ENCODE measurements at places on chromosomes 2 and 18.
A peak's percentile ranks its signal among the peaks of the same experiment; 100 is the strongest.

DNA sequence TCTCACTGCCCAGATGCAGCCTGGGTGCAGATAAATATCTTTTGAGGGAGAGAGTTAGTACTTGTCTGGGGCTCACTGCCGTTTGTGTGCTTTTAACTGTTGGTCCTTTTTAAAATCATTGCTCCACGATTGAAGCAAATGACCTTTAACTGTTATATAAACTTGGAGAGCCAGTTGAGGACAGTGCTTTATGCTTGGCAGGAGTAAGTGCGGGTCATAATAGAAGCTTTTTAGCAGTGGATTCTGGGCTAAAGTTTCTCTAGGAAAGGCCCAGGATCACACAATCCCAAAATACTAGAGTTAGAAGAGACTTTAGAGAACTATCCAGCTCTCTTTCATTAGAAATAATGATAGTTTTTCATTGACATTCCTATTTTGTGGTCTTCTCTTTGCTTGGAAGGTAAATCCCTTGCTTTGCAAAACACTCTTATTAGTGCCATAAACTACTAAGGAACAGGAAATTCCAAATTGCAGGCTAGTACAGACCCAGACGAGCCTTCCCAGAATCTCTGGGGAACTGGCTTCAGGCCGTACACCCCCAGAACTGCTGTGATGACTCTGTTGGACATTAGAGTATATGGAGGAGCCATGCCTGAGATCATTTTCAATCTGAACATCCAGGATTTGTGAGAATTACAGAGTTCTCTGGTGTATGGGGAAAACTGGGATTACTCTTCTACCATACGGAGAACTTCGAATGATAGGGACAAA lies 19.1 kb downstream of the LIMS1 start:
- no peak for DNase-seq

DNA sequence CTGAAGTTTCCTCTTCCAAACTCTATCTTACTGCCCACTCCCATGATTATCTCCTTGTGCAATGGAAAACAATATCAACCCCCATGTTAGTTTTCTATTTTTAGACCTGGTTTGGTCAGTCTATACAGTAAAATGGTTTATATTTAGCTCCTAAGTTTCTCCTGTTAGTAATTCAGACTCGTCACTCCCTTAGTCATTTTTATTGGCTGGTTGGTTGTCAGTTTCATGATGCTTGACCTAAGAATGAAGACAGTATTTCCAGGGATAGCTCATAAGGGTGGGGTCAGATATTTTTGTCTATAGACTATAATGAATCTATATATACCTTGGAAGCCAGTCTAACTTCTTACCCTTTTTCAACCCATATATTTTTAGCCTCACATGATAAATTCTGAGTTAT lies 61.4 kb upstream of the NEUROD1 start:
- DNase-seq = no peak

DNA sequence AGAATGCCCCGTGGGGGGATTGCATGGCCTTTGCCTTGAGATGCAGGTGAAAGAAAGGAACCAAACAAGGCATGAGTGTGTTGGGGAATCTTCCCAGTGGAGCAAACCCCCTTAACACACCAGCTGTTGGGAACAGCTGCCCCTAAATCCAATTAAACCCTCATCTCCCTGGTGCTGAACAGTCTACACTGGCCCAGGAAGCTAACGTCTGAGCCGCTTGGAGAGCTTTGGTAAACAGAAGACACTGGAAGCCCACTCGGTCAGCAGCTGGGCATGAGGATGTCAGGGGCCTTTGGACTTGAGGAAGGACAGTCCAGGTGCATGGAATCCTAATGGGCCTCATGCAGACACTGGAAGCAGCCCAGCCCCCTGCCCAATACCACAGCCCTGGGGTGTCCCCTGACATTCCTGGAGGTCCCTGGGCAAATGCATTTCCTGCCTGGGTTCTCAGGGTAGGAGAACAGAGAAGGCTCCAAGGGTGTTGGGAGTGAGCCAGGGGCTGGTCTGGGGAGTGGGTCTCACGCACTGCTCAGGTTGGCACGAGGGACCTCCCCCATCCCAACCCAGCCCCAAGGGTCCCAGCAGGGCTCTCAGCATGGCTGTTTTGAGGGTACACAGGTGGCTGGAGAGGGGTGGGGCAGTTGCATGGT lies 37.7 kb downstream of the GBX2 start:
- DNase-seq = no peak

GRCh38 chr2:8413589-8414135 lies 268.2 kb upstream of the ID2 start:
- no peak for DNase-seq

DNA sequence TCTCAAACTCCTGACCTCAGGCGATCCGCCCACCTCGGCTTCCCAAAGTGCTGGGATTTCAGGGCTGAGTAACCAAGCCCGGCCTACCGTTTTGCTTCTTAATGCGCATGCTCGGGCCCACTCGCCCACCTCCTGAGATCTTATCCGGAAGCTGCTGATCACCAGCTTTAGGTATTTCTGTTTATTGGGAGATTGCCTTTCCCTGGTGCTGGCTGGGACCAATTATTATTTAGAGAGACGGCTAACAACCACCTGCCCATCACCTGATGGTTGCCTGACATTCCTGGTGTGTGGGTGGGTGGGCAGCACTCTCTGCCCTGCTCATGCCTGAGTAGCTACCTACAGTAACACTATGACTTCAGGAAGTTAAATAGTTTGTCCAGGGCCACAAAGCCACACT lies 56.3 kb upstream of the ZNF532 start:
- DNase-seq = no peak

DNA sequence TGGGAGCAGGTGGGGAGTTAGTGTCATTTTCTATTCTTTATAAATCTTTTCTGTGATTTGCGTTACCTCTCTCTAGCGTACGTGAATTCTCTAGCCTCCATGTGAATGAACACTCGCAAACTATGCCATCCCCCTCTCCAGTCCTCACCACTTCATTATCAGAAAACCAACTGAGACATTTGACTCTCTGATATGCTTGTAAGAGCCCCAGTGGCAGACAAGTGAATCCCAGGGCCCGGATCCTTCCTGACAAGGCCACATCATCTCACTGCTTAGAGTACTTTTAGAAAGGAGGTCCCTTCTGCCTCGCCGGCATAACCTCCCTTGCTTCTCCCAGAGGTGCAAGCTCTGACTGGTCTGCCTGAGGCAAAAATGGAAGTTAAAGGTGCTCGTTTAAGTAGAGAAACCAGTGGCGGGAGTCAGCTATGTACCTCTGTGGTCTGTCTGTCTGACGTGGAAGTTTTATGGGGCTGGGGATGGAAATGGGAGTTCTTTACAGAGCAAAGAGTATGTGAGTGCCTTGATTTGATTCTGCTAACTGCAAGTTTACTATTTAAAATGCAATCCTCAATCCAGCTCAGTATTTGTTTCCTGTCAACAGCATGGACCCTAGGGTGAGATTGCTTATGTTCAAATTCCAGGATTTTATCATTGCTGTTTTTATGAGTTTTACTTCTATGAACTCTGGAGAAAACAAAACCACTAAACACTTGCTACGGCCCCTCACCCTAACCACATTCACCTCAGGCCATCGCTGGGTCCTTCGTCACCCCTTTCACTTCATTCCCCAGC lies 114.9 kb upstream of the MSTN start:
- no peak for DNase-seq

- no peak for DNase-seq
Measured at GRCh38 chr2:192004188-192004963, 157.5 kb upstream of the CAVIN2 start.

DNA sequence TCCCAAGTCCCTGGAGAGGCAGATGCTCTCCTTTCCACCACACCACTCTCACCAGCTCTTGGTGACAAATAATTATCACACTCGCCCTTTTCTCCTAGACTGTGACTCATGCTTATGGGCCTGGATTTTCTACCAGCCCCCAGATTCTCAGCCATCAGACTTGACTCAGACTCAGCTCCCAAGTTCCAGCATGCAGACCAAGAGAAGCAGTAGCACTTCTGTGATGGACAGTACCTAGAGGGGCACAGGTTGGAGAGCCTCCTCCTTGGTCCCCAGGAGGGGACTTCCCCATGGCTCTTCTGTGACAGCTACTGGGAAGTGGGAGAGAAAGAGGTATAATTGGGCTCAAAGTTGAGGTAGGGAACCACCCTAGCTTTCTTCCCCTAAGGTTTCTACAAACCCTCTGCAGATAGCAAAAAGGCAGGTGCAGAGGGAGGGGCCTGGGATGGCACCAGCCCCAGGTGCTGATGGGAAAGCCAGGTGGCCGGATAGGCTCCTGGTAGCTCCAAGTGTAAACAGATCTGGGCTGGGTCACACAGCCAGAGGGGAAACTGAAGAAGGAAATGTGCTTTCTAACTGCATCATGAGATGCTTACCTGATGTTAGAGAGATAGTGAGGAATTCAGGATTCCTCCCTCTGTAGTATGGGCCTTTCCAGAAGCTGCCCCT lies 4.1 kb downstream of the TCF23 start:
- no peak for DNase-seq

DNA sequence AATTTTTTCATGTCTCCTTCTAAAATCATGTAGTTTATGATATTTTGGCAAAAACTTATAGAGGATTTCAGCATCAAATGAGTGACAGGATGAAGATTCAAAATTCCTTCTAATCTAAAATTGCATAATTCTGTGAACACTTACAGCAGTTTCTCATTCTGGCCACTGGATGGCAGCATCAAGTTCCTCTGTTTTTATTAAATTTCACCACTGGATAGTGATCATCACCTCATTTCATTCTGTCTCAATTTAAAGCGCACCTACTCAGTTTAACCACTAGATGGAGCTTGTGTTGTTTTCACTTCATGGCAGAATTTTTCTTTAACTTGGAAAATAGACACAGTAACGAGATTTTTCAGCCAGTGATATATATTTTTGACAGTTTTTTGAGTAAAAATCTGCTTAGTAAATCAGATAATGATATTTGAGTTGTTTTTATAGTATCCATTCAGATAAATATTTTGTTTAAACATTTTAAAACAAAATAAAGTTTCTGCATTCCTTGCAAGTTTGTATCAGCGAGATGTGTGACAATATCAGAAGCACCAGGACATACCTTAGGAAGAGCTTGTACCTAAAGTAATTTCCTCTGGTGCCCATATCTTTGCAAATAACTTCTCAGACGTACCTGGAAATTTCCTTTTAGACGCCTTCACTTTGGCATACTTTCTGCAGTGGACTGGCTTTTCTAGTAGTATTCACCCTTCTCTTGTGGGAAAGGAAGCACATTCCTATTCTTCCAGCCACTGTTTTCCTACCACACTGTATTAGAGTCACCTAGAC lies 94.7 kb upstream of the ARHGAP15 start:
- peak; percentile 38 for DNase-seq

- DNase-seq = no peak
Measured at GRCh38 chr2:229202646-229203045, 68.4 kb downstream of the PID1 start.

GRCh38 chr18:53135654-53136053 lies 795.7 kb downstream of the DCC start:
- no peak for DNase-seq

DNA sequence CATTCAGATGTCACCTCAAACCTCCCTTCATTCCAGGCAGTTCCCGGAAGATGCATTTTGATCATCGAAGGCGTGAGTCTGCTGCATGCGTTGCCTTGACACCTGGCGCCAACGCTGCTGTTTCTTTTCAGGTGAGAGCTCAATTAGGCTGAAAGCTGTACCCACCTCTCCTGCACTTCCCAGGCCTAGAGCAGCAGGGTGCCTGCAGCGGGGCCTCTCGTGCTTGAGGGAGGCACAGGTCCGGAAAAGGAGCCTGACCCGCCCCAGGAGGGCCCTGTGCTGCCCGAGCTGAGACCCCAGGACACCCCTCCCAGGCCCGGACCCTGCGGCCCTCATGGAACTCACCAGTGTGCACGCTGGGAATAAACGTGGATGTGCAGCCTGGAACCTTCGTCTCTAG lies 31.4 kb upstream of the KCNG2 start:
- DNase-seq = no peak

DNA sequence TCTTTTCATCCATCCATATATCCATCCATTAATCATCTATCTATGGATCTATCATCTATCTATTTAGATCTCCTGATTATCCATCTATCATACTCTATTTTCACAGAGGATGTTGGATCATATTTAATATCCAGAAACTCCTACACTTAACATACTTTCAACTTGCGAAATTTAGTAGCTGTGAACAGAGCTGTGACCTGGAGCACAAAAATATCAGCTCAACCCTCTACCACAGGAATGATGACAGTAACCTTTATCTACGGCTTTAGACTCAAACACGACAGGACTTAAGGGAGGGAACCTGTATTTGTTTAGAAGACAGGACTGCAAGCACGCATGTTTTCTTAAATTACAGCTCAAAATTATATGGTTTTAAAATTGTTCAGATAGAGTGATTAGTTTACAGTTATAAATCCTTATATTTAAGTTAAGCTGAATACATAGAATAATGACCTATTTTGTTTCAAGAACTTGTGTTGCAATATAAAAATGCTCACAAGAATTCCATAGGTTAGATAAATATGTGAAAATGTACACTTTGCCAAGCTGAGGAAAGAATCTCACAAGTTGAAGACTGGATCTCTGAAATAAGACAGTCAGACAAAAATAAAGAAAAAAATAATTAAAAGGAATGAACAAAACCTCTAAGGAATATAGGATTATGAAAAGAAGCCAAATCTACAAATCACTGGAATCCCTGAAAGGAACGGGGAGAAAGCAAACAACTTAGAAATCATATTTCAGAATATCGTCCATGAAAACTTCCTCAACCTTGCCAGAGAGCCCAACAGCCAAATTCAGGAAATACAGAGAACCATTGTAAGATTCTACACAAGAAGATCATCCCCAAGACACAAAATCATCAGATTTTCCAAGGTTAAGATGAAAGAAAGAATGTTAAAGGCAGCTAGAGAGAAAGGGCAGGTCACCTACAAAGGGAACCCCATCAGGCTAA lies 142.0 kb downstream of the COL6A3 start:
- no peak for DNase-seq

DNA sequence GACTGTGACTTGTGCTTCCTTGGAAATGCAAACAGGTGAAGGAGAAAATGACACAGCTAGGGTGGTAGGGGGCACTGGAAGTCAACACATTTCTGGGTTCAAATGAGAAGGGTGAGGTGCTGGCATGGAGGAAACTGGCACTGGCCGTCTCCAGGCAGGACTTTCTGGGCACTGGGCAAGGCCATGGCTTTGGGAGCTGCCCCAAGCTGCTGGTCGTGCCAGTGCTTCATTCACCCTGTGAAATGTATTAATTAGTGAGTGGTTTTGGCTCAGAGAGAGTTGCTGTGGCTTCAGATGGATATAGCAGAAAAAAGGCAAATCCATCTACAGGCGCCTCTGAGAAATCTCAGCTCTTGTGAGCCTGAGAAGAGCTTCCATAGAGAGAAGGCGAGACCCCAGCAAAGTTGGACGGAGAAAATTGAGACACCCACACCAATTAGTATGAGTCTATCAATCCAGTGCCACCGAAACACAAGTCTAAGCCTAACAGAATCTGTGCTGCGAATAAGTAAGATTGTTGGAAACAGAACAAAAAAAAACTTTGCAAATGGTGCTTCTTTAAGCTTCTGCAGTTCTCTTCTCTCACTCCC lies 202.1 kb upstream of the TNP1 start:
- no peak for DNase-seq

GRCh38 chr2:220090050-220090449 lies 462.6 kb downstream of the SLC4A3 start:
- no peak for DNase-seq
